ENCODE measurements at places on chromosomes 5 and 9. TPM values are rescaled to one million over a fixed set of nuclear protein-coding genes. Genes with fewer than 3 reads are reported as not detected.

DNA sequence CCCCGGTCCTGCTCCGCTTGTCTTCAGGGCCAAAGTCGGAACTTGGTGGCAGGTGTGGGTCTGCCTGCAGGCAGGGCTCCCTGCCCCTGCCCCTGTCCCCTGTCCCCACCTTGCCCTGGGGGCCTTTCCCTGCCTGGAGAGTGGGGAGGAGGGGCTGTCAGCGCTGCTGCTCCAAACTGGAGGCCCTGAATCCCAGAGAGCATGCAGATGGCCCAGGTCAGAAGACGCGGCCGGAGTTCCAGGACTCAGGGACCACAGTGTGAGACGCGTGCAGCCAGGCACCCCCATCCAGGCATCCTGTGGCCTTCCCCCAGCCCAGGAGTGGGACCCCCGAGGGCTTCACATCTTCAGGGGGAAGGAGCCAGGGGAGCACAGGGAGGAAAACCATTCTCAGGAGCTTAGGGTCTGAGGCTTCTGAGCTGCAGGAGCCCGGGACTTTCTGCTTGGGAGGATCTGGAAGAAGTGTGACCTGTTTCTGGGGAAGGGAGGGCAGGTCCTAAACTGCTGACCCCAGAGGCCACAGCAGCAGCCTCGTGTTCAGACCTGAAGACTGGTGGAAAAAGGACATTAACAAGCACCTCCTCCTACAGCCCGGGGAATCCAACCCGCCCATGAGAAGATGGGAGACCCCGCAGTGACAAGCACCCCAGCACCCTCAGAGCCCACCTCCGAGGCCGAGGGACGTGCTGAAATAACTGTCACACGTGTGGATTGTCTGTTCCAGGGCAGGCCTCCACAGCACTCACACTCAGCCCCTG lies 38.0 kb downstream of the RASGEF1C start:
- peak; percentile 76 for DNase-seq

GRCh38 chr9:28774433-28775235 lies 1201.4 kb upstream of the C9orf72 start:
- DNase-seq: no peak

DNA sequence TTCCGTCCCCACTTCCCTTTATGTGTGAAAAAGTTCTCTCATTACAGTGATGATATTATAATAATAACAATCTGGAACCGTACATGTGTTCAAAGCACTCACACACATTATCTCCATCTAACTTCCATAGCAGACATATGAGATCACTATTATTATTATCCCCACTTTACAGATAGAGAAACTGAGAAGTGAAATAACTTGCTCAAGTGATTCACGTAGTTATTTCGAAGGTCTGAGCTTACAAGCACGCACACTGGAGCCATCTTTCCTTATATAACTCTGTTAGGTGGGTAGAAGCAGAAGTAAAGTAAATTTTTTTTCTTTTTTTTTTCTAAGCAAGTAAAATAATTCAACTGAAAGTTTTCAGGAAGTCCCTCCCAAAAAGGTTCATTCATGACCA lies 62.9 kb upstream of the PTGER4 start:
- no peak for DNase-seq

DNA sequence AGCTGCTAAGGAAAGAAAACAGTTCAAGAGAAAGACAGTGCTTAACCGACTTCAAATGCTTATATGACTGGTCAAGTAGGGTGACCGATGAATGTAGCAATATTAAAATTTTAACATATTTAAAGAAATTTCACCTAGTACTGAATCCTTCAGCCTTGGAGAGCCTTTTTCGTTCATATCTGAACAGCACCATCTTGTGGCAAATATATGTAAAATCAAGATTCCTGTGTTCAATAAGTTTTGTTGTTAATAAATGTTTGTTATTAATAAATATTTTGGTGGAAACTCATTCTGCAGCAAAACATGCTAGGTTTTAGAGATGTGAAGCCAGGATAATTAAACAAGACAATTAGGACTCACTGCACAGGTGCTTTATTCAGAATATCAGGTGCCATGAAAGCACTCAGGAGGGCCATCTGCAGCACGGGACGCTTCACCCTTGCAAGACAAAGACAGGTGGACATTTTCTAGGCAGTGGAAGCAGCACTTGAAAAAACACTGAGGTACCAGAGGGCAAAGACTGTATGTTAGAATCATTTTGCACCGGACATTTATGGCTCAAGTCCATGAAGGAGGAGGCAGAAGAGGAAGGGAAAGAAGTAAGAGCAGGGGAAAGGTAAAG lies 15.6 kb downstream of the TICAM2 start:
- no peak for DNase-seq

- DNase-seq: no peak
These were observed 4.7 kb upstream of the PANK3 start for GRCh38 chr5:168583742-168584482.

DNA sequence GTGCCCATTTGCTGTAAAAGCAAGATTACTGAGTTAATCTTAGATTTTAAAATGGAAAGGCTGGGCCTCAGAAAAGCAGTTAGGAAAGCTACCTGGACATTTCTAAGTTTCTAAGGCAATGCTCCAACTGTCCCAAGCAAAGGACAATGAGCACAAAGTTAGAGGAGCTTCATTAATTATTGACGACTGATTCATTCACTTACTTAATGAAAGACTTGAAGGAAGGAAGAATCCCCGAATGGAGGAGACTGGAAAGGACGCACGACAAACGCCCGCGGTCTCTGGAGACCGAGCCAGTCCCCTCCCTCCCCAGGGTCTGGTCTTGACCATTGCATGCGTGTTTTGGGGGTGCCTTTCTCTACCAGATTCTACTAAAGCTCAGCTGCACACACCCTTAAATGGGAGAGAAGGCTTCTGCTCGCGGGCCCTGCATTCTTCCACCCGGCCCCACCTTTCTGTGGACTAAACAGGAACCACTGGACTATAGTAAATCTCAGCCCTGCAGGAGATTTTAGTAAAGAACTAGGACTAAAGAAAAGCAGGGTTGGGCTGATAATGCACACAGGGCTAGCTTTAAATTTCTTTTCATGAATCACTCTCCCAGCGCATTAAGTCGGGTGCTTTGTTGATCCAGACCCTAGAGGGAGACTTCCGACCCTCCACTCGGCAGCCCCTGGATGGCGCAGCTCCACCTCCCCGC lies 44.8 kb downstream of the CTSL start:
- no peak for DNase-seq

GRCh38 chr9:134433101-134433500 lies 106.8 kb downstream of the RXRA start:
- DNase-seq: no peak

DNA sequence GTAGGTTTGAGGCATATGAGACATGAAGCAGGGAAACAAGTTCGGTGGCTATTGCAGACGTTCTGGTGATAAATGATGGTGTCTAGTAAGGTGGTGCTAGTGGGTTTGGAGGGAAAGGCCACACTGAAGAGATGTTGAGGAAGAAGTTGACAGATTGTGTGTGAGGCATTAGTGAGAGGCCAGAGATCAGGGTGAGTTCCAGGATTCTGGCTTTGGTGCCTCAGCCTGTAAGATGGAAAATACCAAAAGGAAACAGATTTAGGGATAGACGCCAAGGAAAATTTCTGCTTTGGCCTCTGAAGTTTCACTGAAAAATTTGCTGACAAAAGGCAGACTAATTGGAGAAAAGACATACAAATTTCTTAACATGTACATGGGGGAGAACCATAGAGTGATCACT lies 6.4 kb upstream of the PAIP1 start:
- DNase-seq: no peak

- DNase-seq: no peak
These were observed 252.0 kb downstream of the DTWD2 start for GRCh38 chr5:118736396-118736795.

- DNase-seq: peak; percentile 46
These were observed 680 bp downstream of the GOLPH3 start for GRCh38 chr5:32173267-32174010.

GRCh38 chr5:65825408-65826328 lies 100.7 kb upstream of the ERBIN start:
- DNase-seq: no peak

- DNase-seq: no peak
These were observed 128.6 kb downstream of the PDZD2 start for GRCh38 chr5:31767335-31768031.

Gene ZNF879
- 0.84 TPM for total RNA-seq

Gene FOXD4L6
- not detected for total RNA-seq

Gene DIRAS2
- 0.47 TPM for total RNA-seq

Gene SLC1A3
- total RNA-seq: 13.7 TPM

Gene GRIA1
- 0.12 TPM for total RNA-seq
